ENCODE measurements at places on chromosomes 11 and 22.

DNA sequence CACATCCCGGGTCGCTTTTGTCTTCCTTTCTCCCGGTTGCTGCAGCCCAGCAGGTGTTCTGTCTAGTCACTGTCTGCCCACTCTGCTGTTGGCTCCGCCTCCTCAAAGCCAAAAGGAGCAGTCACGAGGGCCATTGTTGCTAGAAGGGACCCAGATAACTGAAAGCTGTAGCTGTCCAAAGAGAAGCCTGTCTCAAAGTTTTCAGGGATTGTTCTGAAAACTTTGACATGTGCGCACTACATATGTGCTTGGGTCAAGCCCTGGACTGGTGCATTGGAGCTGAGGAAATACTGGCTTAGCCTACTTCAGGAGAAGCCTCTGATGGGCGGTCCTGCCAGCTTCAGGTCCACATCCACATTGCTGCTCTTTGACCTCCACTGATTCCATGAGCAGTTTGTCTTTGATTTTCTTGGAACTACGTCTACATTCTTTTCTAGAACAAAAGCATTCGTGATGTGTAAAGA is 8.8 kb upstream of the OR2AT4 start:
- H3K4me1 ChIP-seq: no peaks in the 10 kb centered on the region
- peaks cover 2% of the 10 kb centered on the region for H3K27me3 ChIP-seq
- no peak overlapping the region for H3K27ac ChIP-seq
- DNase-seq: peak; percentile 16

DNA sequence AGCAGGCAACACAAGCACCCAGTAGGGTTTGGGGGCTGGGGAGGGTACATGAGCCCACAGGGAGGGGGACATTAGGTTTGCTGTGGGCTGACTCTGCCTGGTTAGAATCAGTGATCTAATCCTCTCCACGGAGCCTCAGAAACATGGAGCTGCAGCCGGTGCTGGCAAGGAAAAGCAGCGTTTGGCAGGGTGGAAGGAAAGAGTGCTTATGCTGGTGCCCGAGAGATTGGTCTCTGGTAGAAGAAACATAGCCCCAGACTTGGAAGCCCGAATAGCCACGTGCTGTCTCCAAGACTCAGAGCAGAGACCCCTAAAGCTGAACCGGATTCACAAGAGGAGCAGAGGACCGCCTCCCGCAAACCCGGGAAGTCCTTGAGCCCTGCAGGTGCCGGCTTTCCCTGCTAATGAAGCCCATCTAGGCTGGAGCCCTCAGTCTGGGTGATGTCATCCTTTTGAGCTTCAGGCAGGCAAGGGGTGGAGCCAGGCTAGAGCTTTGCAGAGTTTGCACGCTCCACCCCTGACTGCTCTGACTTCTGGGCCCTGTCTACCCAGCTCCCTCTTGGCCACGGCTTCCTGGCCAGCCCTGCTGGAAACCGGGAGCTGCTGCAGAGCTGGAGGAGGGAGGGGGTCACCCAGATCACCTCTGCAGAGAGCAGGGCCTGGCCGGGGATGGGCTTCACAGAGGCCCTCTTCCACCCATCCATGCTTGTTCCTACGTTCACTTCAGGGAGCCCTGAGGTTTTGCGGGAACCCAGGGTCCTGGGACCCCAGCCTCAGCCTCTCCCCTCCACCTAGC is 35.0 kb upstream of the JAM3 start:
- peaks cover 23% of the 10 kb centered on the region for H3K4me1 ChIP-seq
- H3K4me3 ChIP-seq: no peak overlapping the region
- peak; percentile 95 for DNase-seq
- peak overlapping the region; percentile 67 for H3K27ac ChIP-seq
- peaks cover 15% of the 10 kb centered on the region for H3K27me3 ChIP-seq
- no peaks in the 10 kb centered on the region for H3K36me3 ChIP-seq

GRCh38 chr11:117462183-117462863 is 134.7 kb downstream of the CEP164 start:
- no peaks in the 10 kb centered on the region for H3K4me1 ChIP-seq
- H3K36me3 ChIP-seq: no peaks in the 10 kb centered on the region
- no peak for DNase-seq
- no peak overlapping the region for H3K27ac ChIP-seq
- H3K4me3 ChIP-seq: no peak overlapping the region
- H3K27me3 ChIP-seq: no peaks in the 10 kb centered on the region

DNA sequence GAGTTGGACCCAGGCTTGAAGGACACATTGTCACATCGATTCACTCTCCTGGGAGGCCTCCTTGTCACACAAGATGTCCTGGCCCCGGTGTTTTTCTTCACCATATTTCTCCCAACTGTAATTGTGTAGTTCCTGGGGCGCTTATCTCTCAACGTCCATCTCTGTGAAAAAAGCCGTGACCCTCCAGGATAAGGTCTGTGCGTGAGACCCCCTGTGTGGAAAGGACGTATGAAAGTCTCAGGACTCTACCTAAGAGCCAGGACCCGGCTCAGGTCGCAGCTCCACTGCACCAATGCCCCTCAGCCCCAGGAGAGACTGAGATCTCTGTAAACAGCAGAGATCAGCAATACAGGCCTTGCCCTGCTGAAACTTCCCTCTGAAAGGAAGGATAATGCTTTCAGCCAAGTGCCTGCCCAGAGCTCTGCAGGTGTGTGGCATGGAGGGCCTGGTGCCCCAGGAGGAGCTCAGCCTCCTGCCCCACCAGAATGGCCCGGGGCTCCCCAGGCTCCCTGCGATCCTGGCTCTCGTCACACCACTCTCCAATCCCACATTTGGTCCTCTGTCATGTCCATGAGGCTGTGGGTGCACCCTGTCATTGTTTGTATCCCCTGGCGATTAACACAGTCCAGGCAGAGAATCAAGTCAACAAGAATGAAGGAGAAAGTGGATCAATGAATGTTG is 119.2 kb upstream of the TMEM45B start:
- no peak overlapping the region for H3K27ac ChIP-seq
- H3K36me3 ChIP-seq: no peaks in the 10 kb centered on the region
- peaks cover 4% of the 10 kb centered on the region for H3K4me1 ChIP-seq
- H3K4me3 ChIP-seq: no peak overlapping the region
- DNase-seq: no peak

DNA sequence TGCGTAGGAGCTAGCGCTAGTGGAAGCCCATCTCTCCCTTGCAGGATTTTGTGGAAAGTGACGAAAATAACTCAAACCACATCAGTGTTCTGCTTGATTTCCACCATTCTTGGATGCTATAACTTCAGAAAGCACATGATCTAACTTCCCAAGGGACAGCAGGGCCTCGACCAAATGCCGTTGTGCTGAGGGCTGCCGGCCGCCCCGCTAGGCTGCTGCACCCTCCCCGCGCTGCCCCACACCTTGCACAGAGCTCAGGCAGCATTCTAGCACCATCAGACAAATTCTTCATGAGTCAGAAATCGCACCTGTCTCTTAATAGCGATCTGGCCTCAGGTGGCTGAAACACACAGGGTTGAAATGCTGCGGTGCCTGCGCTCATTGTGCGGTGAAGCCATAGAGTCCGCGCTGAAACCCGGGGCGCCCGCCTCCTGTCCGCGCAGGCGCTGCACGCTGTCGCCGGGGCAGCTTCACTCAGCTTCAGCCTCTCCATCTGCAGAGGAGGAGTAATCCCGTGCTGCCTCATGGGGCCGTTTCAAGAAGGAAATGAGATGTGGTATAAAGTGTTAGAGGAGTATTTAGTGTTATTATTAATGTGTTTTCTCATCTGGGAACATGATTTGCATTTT is 59.2 kb upstream of the B3GAT1 start:
- H3K4me1 ChIP-seq: peaks cover 9% of the 10 kb centered on the region
- H3K27me3 ChIP-seq: peaks cover 2% of the 10 kb centered on the region
- no peak overlapping the region for H3K27ac ChIP-seq
- no peaks in the 10 kb centered on the region for H3K36me3 ChIP-seq
- H3K4me3 ChIP-seq: no peak overlapping the region

DNA sequence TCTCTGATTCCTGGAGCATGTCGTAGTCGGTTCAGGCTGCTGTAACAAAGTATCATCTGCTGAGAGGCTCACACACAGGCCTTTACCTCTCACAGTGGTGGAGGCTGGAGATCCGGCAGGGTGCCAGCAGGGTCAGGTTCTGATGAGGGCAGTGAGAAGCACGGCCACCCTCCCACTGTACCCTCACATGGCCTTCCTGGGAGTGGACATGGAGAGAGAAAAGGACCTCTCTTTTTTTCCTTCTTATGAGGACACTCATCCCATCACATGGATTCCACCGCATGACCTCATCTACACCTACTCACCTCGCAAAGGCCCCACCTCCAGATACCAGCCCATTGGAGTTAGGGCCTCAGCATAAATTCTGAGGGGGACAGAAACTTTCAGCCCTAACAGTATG is 99.5 kb downstream of the BCR start:
- H3K27ac ChIP-seq: no peak overlapping the region
- H3K27me3 ChIP-seq: no peaks in the 10 kb centered on the region
- no peak overlapping the region for H3K4me3 ChIP-seq
- H3K36me3 ChIP-seq: no peaks in the 10 kb centered on the region
- H3K4me1 ChIP-seq: peaks cover 3% of the 10 kb centered on the region

DNA sequence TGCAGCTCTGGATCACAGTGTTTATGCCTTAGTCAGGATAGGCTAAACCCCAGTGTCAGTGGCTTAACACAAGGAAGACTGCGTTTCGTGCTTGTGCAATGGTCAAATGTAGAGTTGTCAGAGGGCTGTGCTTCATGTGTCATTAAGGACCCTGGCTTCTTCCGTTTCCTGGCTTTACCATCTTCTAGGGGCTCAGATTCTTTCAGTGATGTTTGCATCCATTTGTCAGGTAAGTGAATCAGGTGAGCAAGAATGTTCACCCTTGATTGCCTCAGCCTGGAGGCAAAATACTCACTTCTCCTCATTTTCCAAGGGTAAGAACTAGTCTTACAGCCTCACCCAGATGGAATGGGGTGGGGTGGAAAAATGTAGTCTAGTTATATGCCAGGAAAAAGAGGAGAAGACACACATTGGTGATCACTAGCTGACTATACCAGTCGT is 20.5 kb upstream of the AMOTL1 start:
- peaks cover 35% of the 10 kb centered on the region for H3K4me1 ChIP-seq
- H3K27ac ChIP-seq: peak overlapping the region; percentile 88
- H3K27me3 ChIP-seq: no peaks in the 10 kb centered on the region
- no peak for DNase-seq
- H3K4me3 ChIP-seq: no peak overlapping the region

GRCh38 chr22:35629406-35630216 is 12.5 kb upstream of the MB start:
- H3K36me3 ChIP-seq: no peaks in the 10 kb centered on the region
- no peak overlapping the region for H3K4me3 ChIP-seq
- H3K27me3 ChIP-seq: no peaks in the 10 kb centered on the region
